NCI-H187 (cell line): ENCODE measurements at places on chromosomes 3 and 15.

GRCh38 chr3:69251078-69251805 lies 128.8 kb upstream of the LMOD3 start:
- no peak for DNase-seq

DNA sequence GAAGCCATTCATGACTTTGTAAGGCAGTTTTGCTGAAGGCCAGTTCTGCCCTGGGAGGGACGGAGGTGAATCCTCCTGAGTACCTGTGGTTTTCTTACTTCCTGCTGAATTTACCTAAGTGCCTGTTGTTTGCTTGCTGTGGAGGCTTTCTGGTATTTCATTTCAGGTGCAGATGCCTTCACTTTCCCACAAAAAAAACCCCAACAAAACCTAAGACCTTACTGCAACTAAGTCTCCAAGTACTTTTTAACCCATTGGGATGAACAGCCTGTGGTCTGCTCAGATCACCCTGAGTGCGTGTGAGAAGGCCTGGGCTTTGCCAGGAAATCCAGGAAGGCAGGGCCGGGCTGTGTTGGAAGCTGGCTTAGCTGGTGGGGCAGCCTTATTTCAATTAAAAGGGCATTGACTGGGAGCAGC lies 65.3 kb downstream of the IGF1R start:
- no peak for DNase-seq

GRCh38 chr3:112539825-112540650 lies 21.7 kb downstream of the ATG3 start:
- no peak for DNase-seq

- DNase-seq, result no peak
These were observed 162.3 kb downstream of the GABRG3 start for GRCh38 chr15:27133249-27133648.

DNA sequence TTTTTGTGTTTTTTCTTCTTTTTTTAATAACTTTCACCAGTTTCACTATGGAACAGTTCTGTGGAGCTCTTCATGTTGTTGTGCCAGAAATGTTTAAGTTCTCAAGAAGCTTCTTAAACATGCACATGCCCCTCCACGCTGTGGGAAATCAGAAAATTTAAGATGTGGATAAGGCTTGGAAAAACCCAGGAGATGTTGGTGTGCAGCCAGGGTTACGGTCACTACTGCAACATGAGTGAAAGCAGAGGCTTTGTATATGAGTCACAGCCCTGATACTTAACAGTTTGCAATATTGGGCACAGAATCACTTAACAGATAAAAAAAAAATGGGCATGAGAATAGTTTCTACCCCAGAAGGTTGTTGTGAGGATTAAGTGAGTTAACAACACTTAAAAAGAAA lies 399.9 kb downstream of the LRTM1 start:
- no peak for DNase-seq

DNA sequence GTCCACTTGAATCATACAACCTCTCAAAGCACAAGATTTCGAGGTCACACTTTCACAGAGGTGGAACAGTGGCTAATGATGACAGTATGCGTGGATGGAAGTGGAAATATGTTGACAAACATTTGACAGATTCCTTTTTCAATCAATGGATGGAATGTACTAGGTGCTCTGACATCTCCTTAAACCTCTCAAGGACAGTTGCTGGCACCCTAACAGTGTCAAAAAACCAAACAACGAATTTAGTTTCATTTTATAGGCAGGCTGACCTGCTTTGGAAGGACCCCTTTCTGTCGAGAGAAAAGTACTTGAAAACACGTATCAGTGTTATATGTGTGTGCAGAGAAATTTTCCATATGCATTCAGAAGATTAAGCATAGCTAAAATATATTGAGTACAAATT lies 779.8 kb upstream of the LMCD1 start:
- DNase-seq, result no peak

- no peak for DNase-seq
These were observed 23.3 kb upstream of the TF start for GRCh38 chr3:133722935-133723334.

GRCh38 chr3:18087988-18088387 lies 337.2 kb downstream of the SATB1 start:
- no peak for DNase-seq

DNA sequence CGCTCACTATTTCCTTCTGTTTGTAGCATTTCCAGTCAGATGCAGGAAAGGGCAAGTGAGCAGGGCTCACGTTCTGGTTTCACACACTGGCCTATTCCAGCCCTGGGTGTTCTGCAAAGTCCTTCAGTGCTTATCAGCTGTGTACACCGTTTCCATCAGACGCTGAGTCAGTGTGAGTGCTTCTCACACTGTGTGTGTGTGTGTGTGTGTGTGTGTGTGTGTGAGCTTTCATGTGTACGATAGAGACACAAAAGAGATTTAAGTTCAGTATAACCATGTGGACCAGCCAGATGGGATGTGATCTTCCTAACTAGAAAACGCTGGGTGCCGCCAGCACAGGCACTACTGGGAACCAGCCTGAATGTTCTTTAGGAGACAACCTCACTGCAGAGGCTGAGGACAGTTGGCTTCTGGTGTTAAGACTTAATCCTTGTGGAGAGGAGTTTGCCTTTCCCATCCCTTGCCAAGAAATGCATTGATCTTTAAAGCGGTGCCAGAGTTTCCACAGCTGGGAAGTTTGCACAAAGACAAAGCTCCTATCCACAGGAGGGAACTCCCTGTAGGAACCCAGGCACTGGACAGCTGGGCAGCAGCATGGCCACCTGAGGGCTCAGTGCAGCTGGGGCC lies 3.9 kb upstream of the CHSY1 start:
- DNase-seq, result no peak

GRCh38 chr15:56460071-56460470 lies 4.9 kb downstream of the MNS1 start:
- no peak for DNase-seq
